ENCODE measurements at places on chromosomes 7 and 10.

GRCh38 chr10:43622038-43622437 is 15.8 kb downstream of the ZNF485 start:
- no peak for DNase-seq

DNA sequence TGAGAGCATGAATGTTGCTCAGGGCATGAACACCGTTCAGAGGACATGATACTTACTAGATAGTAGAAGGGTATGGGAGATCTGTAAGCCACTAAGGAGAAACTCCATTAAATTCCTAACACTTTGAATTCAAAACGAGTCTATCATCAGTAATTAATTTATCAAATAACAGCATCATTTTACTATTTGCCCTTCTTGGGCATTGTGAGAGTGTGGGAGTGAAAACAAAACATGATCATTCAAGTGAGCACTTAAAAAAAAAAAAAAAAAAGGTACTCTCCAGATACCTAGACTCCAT is 20.5 kb upstream of the ASB15 start:
- no peak for DNase-seq

- no peak for DNase-seq
Measured at GRCh38 chr10:104472957-104473745, 119.5 kb downstream of the CFAP58 start.

DNA sequence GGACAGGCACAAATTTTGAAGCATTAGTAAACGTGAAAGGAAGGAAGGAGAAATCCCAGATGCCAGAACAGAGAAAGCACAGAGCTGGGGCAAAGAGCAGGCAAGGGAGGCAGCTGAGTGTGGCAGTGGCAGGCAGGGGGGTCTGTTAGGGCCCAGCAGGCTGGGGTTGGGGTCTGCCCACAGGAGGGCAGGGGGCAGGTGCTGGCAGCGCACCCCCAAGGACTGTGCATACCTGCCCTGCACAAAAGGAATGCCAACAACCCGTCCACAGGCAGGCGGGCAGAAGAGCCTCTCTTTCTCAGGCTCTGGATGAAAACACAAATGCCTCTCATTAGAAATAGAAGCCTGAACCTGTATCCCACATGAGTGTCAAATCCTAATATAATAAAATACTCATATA is 552.3 kb downstream of the PTPRN2 start:
- DNase-seq = no peak

DNA sequence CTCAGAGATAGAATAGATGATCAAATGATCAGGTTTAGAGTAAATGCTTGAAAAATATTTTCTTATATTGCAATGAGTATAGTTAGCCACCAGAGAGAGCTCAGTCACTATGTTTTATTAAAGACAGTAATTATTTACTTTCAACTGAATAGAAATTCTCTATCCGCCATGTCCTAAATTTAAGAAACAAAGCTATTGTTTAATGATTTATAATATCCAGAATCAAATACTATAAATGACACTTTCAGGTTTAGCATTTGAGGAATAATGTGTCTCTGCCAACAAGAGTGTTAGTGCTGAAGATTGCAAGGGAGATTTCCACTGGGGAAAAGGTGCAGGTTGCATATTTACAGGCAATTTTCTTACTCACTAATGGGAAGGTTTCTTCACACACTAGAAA is 184.7 kb downstream of the DGKB start:
- no peak for DNase-seq

DNA sequence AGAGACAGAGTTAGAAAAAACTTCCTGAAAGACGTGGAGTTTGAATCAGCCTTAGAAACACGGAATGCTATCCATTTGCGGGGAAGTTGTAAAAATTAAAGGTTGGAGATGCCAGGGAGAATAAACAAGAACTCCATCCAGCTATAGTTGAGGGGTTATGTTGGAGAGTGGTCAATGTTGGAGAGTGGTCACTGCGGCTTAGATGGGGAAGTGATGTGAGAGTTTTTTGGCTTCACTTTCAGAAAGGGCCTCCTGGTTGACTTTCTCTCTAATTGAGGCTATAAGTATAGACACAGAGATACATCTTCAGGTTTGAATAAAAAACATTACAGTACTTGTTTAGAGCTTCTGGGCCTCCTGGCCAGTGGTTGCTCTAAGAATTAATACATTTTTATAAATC is 675 bp downstream of the CC2D2B start:
- no peak for DNase-seq

GRCh38 chr7:6106140-6106904 is 75.1 kb downstream of the ANKRD61 start:
- DNase-seq = no peak

GRCh38 chr10:34351161-34351560 is 463.9 kb downstream of the PARD3 start:
- DNase-seq = no peak
